Endothelial cell (in vitro differentiated cells): ENCODE measurements at places on chromosomes 6 and 20. TPM values are rescaled to one million over a fixed set of nuclear protein-coding genes. Genes with fewer than 3 reads are reported as not detected.

DNA sequence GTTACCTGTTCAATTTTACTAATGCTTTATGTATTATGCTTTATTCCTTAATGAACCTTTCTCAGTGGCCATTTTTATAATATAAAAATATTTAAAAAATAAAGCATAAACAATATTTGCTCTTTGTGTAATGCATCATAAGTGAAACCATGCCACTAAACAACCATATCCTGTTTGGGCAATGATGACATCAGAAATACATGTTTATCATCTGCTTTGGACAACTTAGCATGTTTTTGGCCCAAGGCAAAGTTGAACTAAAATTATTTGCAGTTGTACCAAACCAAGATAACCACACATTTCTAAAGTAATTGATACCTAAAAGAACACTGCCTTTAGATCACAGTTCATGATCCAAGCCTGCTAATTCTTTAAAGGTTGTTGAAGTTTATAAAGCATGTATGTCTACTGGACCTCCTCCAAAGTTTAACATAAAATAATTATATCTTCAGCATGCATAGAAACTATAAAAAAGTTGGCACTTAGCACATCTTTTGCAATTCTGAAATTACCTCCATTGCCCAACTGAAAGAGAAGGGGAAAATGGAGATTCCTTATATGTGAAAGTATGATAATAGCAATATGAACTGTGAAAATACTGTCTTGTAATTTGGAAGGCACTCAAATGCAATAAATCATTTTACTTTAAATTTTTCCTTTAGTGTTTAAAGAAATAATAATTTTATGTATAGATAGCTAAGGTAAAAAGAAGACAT, 325.6 kb upstream of the RUNX2 start:
- no peak for DNase-seq

- DNase-seq = no peak
These were observed 375.7 kb downstream of the TENT5A start for GRCh38 chr6:81376745-81377144.

DNA sequence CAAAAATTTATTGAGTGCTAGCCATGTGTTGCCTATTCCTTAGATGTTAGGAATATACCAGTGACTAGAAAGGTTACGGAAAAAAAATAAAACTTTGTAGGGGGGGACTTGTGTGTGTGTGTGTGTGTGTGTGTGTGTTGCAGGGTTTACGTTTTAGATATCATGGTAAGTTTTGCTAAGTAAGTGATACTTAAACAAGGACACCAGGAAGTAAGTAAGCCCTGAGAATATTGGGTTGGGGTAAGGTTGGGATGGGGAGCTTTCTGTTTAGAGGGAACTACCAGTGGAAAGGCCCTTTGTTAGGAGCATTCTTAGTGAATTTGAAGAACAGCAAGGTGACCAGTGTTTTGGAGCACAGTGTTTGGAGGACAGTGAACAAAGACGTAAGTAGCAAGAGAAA, 30.3 kb downstream of the NCOA3 start:
- no peak for DNase-seq

DNA sequence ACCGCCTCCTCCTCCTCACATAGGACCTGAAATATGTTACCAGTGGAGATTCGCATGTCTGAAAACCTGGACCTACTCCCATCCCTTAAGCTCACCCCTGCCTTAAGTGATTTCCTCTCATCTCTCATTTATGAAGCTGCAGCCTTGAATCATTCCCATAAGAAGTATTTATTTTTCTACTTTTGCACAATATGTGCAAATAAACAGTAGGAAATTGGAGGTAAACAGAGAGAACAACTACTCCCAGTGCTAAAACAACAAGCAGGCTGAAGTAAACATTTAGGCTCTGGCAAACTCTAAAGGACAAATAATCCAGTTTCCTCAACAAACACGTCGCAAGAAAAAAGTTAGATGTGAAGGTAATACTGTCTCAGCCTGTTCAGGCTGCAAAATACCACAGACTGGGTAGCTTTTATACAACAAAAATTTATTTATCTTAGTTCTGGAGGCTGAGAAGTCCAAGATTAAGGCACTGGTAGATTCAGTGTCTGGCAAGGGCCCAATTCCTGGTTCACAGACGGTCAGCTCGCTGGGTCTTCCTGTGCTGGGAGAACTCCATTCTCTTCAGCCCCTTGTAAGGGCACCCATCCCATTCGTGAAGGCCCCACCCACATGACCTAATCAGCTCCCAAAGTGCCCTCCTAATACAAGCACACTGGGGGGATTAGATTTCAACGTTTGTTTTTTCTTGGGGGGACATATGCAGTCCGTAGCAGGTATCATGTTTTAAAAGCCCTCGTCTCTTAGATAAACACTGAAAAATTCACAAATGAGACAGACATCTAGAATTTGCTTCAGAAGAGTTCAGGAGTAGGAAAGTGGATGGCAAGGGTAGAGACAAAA, 15.6 kb downstream of the SPATA2 start:
- DNase-seq = no peak

DNA sequence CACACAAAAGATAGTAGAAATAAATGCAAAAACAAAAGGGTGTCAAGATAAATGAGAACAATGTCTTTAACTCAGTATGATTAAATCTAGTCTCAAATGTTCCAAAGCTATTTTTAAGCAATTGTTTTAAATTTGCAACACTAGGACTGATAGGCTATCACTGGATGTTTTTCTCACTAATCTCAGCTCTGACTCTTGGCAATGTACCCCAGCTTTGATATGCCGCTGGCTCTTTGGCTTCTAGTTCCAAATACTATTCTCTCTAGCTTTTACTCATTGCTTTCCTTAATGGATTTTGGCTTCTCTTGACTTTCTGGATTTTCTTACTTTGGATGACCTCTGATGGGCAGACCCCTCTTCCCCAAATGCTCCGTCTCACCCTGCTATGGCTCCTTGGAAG, 116.0 kb upstream of the SLC35B3 start:
- DNase-seq = no peak

GRCh38 chr20:32482442-32483261, 102.5 kb downstream of the NOL4L start:
- peak; percentile 53 for DNase-seq

- no peak for DNase-seq
These were observed 35.7 kb upstream of the HAO1 start for GRCh38 chr20:7975851-7976414.

DNA sequence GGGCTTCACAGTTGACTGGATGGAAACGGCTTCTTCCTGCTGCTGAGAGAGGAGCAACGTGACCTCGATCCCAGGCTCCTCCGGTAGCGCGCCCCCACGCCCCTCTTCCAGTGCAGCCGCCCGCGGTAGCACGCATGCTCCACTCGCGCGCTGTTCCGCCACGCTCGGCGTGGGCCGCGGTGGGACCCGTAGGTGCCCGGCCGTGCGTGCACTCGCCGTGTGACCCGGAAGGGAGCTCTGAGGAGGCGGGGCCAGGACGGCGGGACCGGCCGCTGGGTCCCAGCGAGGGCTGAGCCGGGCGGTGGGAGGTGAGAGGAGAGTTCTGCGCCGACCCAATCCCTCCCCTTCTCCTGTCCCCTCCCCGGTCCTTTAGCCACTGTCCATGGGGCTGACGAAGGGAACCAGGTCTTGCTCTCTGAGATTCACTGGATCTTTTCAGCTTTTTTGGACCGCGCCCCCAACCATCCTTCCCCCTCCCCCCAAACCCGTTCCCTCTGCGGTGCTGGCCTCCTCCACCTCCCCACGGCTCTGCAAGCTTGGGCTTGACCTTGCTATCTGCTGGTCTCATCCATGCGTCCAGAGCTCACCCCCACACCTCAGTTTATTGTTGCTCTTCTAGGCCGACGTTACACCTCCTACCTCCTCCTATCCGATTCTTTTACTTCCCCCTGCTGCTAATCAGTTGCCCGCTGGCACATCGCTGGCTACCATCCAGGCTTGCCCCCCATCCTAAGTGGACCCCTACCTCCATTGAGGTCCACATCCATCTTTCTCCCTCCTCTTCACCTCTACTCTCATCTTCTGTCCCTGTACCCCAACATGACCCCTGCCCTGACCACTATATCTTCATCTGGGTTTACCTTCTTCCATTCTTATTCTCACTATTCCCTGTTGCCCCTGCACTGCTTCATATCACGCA, at the start of gene CUL9:
Gene CUL9, plus strand, starts transcription at position 255 of the 919 bp plus-strand sequence. CDS start 2,115 bp downstream, outside the sequence.
- DNase-seq = peak; percentile 65

Gene MYL9
- total RNA-seq = 128 TPM

Gene SAMD10
- total RNA-seq = 5.0 TPM

Gene TPX2
- total RNA-seq = 27.2 TPM

Gene TSHZ2
- 2.3 TPM for total RNA-seq

Gene FABP7
- total RNA-seq = 3.6 TPM
